Psoas muscle (tissue), 8 donors: ENCODE measurements at places on chromosomes 11 and 22.

DNA sequence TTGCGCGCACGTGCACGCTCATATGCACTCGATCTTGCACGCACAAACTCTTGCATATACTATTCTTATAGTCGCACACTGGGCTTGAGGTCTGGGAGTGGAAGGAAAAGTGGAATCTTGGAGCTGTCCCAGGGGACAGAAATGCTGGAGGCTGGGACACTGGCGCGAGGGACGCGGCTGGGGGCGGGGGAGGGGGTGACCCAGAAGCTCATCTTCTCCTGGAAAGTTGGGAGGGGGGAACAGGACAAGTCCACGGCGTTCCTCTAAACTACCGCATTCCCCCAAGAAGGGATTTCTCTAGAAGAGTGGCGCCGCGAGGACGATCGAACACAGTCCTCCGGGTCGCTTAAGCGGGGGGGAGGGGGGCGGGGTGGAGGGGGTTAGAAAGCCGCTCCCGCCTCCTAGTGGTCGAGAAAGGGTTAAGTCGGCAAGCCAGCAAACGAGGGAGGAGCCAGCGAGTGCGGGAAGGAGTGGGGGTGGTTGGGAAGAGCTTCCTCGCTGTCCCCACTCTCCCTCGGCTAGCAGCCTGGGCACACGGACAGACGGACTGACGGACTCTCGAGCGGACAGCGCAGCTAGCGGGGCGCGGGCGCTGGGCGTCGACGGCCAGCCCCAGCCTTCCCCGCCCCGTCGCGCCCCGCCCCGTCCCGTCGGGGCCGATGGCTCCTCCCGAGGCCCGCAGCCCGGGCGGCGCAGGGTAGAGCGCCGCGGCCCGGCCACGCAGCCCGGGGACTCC lies at the start of gene RTN4RL2:
TSS of gene RTN4RL2 (plus strand) at position 507 of the 736 bp plus-strand sequence. CDS start 338 bp downstream, outside the sequence.
- DNase-seq = peak; percentile 71

GRCh38 chr11:44839458-44840084 lies 111.1 kb downstream of the TP53I11 start:
- no peak for DNase-seq

- DNase-seq = no peak
These were observed 9.4 kb downstream of the CEP164 start for GRCh38 chr11:117337076-117337475.

DNA sequence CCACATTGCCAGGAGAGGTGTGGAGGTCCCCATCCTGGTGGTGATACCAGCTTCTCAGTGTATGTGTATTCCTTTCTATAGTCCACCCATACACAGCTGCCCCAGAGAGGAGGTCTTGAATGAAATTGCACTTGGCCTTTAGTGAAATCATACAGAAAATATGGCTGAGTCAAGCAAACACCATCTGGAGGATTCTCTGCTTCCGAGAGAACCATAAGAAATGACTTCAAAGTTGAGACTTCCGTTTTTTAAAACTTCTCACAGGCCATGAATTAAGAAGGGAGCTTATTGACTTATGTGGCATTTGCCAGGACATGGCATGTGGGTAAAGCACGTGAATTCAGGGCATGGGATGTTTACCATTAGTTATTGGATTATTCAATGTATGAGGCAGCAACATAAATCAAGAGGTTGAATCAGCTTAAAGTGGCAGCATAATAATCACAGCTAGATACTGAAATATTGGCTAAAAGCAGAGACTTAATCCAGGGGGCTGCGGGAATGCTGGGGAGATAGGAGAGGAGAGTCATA lies 119.1 kb upstream of the MTNR1B start:
- DNase-seq = no peak

- DNase-seq = no peak
These were observed 50.0 kb downstream of the TTC28 start for GRCh38 chr22:28629420-28630176.

- no peak for DNase-seq
These were observed 46.8 kb downstream of the NAT10 start for GRCh38 chr11:34151916-34152845.

DNA sequence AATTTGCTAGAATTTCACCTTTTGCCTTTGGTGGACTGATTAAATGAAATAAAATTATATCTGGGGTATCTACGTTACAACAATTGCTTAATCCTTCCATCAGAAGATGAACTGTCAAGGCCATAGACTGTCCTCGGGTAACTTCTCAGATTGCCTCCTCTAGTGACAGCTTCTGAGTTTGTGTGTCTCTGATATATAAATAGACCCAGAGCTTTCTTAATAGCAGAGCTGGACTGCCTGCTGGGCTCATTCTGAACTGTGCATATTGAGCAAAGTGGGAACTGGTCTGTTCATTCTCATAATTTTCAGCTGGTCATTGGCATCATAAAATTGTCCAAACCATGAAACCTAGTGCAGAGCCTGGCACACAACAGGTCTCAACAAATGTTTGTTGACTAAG lies 99.1 kb upstream of the GRAMD1B start:
- no peak for DNase-seq

GRCh38 chr11:16738947-16739815 lies 734 bp downstream of the C11orf58 start:
- DNase-seq = no peak

- no peak for DNase-seq
These were observed 8.8 kb downstream of the SERPIND1 start for GRCh38 chr22:20782596-20783299.

DNA sequence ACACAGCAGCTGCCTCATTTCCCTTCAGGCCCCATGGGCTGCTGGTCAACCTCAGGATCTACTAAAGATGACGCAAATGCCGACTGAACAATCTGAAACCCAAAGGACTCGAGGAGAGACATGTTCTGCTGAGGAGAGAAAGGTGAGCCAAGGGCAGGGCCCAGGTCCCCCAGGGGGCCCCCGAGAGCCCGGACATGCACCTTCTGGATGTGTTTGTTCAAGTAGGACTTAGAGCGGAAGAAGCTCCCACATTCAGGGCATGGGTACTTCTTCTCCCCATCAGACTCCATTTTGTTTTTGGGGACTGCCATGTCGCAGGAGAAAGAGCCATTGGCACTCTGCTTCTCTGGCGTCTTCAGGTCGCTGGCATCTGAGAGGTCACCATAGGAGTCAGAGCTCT lies 19.3 kb downstream of the PATZ1 start:
- no peak for DNase-seq

- no peak for DNase-seq
These were observed 81.8 kb upstream of the KCNQ1OT1 start for GRCh38 chr11:2781408-2782274.
